ENCODE measurements at places on chromosomes 4 and X. TPM values are rescaled to one million over a fixed set of nuclear protein-coding genes. Genes with fewer than 3 reads are reported as not detected.

The MAPK10 gene
- total RNA-seq = 10.0 TPM

The CXCL11 gene
- not detected for total RNA-seq

The F11 gene
- total RNA-seq = not detected

The KLKB1 gene
- not detected for total RNA-seq

The SLC16A2 gene
- 16.2 TPM for total RNA-seq

The TMPRSS11E gene
- total RNA-seq = 1.0 TPM

The PJA1 gene
- total RNA-seq = 21.2 TPM

Data from mammary epithelial cell (primary cell).